DMS53 (cell line): ENCODE measurements at places on chromosomes 3 and 15.

DNA sequence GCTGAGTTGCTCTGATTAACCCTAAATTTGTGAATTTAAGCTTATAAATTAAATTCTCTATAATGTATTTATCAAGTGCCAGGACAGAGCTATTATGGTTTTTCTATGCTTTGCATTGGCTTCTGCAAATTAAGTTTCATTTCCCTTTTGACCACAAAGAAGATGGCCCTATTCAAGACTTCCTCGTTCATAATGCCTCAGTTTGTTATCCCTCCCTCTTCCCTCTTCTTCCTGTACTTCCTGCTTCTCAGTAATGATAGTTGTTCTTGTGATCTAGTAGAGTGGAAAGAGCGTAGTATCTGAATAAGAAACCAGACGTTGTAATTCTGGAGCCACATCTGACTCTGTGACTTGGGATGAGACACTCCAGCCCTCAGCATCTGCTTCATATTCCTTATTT lies 118.7 kb downstream of the CACNA1D start:
- DNase-seq = no peak

GRCh38 chr3:114319453-114319852 lies 25.6 kb downstream of the TIGIT start:
- DNase-seq = peak; percentile 96

- DNase-seq = no peak
These were observed 229.2 kb upstream of the KCNH8 start for GRCh38 chr3:18919158-18919557.

- DNase-seq = no peak
These were observed 46.3 kb downstream of the FMN1 start for GRCh38 chr15:33148129-33148751.

- DNase-seq = no peak
These were observed 169.6 kb downstream of the B3GALNT1 start for GRCh38 chr3:160935413-160936095.

- DNase-seq = no peak
These were observed 35.2 kb upstream of the SIAH2 start for GRCh38 chr3:150798122-150798618.

GRCh38 chr15:58616171-58616570 lies 133.3 kb downstream of the ADAM10 start:
- DNase-seq = no peak

- DNase-seq = no peak
These were observed 61.1 kb downstream of the MLH1 start for GRCh38 chr3:37054370-37054769.

- no peak for DNase-seq
These were observed 7.9 kb upstream of the CHD2 start for GRCh38 chr15:92892201-92892555.

DNA sequence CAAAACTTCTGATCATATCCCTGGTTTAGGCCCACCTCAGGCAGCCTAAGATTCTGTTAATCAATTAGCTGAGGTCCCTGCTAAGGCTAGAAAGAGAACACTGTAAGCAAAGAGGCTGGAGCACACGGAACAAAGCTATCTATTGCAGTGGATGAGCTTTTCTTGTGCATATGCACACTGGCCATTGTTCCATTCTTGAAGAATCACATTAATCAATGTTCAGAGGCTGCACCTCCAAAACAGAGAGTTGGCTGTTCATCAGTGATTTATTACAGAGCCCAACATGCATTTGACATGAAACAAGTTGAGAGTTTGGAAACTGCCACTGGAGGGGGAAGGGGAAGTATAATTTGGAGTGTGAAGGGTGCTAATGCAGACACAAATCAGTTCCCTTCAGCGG lies 873.0 kb downstream of the ROBO1 start:
- DNase-seq = no peak

GRCh38 chr15:90031231-90031791 lies 30.2 kb downstream of the ZNF710 start:
- DNase-seq = no peak

DNA sequence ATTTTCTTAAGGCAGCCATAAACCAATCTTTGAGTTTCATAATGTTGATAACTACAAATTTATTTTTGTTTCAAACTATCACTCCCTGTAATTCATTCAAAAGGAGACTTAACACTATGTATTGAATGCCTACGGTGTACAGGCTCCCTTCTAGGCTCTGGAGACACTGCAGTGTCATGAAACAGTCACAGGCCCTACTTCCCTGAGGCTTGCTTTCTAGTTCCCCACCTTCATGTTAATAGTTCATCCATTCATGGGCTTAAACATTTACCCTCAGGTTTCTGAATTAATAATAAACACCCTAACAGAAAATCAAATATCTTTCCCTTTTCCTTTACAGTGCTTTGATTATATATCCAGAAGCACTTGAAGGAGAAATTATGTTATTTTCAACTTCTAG lies 168.7 kb downstream of the CHL1 start:
- DNase-seq = no peak

- no peak for DNase-seq
These were observed 218.3 kb upstream of the SOX2 start for GRCh38 chr3:181493423-181493822.

- peak; percentile 42 for DNase-seq
These were observed 890 bp downstream of the CHRD start for GRCh38 chr3:184380627-184381260.

DNA sequence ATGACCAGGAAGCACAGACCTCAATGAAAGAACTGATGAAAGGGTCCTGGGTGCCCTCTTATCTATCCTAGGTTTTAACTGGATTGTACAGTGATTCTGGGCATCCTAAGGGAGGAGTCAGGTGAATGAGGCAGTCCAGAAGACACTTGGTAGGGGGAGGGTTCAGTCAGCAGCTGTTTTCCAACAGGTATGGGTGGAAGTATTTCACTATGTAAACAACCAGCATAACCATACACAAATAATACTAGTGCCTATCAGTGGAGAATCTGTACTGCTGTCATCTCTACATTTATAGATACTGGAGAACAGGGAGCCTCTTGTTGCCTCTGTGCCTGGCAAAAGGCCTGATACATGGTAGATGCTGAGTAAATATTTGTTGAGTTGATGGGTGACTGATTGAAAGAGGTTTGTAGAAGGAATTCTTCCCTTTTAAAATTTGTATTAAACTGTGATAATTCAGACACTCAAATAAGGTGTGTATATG lies 328.5 kb downstream of the RBMS3 start:
- DNase-seq = peak; percentile 75

DNA sequence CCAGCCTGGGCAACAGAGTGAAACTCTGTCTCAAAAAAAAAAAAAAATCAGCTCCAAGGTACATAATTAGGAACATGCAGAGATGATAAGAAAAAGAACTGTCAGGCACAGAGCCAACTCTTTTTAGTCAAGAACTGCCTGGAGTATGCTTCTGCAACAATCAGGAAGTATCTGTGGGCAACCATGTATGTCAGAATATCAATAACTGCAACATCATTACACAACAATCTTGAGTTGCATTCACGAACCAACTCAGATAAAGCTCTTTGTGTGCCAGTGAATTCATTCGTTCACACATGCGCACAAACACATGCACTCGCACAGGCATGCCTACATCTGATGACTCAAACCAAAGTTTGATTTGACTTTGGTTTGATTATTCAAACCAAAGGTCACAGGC lies 32.1 kb downstream of the EFHB start:
- DNase-seq = no peak

GRCh38 chr3:114418724-114419543 lies 125.1 kb downstream of the TIGIT start:
- peak; percentile 80 for DNase-seq

- no peak for DNase-seq
These were observed 103.1 kb upstream of the LRTM1 start for GRCh38 chr3:55030938-55031337.

GRCh38 chr3:58646503-58646902 lies 20.1 kb downstream of the FAM3D start:
- DNase-seq = no peak

DNA sequence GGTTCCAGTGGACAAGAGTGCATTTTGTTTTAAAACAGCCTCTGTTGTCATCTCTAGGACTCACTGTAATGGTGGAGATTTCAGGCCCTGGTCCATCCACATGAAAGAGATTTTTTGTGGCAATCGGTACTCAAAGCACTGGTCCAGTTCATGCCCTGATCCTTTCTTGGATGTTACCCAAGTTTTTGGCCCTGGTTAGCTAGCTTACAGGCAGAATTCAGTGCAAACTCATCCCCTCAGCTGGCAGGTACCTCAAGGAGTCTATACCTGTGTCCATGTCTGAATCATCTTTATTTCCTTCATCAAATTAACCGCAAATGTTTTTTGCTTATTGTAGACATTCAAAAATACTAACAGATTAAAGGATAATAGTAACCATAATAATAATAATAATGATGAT lies 13.7 kb upstream of the MEF2A start:
- no peak for DNase-seq

DNA sequence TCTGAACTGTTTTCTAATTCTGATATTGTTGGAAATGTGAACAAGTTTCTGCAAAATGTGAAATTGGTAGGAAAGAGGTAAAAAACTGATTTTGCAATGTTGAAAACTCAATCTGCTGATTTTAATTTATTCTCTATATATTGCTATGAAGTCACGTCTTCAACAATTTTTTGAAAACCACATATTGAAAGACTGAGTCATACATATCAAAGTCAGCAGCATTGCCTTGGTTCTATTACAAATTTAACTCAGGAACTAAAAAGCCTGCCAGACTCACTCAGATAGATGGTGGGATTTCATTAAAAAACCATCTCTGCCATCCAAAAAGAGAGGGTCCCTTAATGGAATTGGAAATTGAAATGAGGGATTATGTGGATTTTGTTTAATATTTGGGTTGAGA lies 351.4 kb downstream of the CNTN3 start:
- no peak for DNase-seq

- DNase-seq = no peak
These were observed 505.7 kb upstream of the IL12A start for GRCh38 chr3:159482994-159483367.

DNA sequence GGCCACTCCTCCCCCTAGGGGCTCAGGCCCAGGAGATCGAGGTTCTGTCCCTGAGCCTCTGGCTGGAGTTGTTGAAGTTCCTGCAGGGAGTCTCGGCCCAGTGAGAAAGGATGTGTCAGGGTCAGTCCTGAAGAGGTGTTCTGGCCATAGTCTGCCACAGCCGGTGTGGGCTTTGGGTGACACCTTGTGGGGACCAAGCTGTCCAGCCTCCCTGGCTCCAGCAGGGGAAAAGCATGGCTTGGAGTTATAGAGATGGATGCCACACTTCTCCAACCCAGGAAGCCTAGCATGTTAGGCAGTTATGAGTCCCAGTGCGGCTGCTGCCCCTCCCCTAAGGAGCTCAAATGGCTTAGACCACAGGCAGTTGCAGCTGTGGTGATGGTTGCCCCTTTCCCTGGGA lies 945.6 kb upstream of the GBE1 start:
- peak; percentile 1 for DNase-seq

DNA sequence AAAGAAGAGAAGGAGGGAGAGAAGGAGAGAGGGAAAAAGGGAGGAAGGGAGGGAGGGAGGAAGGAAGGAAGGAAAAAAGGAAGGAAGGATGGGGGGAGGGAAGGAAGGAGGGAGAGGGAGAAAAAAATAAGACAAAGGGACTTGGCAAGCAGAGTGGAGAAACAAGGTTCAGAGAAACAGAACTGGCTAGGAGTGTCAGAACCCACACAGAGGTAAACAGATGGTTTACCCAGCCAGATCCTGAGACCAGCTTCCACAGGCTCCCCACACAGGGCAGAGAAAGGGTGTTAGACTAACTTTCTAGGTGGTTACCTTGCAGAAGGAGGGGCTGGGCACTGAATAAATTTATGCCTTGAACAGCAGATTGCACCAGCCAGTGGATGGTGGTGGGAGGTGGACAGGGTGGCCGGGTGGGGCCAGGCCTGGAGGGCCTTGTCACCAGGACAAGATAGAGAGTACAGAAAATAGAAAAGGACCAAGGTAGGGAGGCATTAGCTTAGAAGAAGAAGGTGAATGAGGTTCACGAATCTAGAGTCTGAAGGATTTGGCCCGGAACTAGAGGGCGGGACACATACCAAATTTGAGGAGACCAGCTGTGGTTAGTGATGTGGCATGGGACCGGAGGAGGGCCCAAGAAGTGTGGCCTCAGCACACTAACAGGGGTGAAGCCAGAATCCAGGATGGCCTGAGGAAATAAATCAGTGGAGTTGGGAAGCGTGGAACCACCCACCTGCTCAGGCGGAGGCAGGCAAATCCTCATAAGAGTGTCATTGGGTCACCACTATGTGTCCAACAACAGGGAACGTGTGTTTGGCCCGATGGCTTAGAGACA lies 1.2 kb upstream of the TM4SF1 start:
- no peak for DNase-seq

DNA sequence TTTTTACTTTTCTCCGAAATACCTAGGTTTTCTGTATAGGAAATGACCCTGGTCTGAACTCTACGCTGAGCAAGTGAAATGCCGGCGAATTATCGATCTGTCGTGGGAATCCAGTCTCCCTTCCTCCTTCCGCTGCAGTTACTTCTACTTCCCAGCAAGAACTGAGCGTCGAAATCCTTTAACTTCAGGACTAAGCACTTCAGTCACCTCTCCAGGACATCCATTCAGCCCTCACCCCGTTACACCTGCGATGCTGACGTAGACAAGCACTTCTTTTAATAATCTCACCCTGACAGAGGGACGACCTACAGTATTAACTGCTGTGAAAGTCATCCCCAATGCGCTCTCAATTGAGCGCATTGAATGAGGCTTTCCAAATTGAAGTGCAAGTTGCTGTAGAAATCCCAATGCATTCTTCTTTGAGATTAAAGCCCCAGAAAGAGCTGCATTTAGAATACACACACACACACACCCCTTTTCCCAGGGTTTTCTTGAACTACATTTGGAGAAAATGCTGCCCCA lies 1.3 kb downstream of the TOP2B start:
- peak; percentile 39 for DNase-seq

- no peak for DNase-seq
These were observed 11.6 kb downstream of the PCSK6 start for GRCh38 chr15:101477851-101478362.

DNA sequence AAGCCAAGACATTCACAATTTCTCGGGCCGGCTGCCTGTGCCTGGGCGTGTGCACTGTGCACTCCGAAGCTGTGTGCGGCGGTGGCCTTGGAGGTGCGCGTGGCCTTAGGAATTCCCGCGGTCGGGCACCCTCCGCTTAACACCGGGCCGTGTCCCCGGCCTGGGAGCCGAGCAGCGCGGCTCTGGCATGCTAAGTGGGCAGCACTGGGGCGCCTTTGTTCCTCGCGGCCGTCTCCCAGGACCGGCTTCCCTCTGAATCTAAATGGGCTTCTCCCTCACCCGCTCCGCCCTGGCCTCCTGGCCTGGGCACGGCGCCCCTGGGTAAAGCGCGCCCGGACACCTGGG lies 498 bp upstream of the ARNT2 start:
- DNase-seq = peak; percentile 65

DNA sequence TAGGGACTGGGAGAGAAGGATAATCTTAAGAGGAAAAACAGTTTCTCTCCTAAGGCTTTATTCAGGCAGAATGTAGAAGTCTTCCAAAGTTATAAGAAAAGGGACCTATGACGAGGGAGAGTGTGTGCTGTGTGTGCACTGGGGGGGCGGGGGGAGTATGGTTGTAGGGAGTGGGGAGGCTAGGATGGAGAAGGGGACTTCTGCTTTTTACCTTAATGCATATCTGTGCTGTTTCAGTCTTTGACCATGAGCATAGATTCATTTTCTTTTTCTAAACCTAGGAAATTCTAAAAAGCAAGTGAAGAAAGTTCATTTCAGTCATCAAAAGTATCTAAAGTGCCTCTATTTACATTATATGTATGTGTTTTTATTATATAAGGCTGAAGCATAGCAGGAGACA lies 52.6 kb upstream of the RASA2 start:
- no peak for DNase-seq

- DNase-seq = peak; percentile 91
These were observed 3.5 kb upstream of the MTFMT start for GRCh38 chr15:65032801-65033537.
